Stimulated activated CD8-positive, alpha-beta memory T cell treated with anti-CD3 and anti-CD28 coated beads, Interleukin-7, amount 100 ng/mL, for 48 hours (primary cell): ENCODE measurements at places on chromosomes 5 and 9.

DNA sequence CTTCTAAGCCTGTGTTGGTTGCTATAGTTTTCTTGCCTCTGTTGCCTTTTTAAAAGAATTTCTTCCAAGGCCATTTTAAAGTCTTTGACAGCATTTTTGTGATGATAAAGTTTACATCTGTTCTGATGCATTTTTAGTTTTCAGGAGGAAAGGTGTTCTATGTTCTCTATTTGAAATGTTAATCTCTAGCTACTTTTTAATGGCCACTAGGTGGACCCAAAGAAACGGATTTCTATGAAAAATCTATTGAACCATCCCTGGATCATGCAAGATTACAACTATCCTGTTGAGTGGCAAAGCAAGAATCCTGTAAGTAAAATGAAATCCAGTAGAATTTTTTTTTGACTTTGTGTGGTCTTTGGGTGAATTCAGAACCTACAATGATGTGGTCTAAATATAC, 60.2 kb downstream of the MELK start:
- DNase-seq = no peak

- no peak for DNase-seq
Measured at GRCh38 chr5:35461530-35461929, 156.1 kb upstream of the SPEF2 start.

DNA sequence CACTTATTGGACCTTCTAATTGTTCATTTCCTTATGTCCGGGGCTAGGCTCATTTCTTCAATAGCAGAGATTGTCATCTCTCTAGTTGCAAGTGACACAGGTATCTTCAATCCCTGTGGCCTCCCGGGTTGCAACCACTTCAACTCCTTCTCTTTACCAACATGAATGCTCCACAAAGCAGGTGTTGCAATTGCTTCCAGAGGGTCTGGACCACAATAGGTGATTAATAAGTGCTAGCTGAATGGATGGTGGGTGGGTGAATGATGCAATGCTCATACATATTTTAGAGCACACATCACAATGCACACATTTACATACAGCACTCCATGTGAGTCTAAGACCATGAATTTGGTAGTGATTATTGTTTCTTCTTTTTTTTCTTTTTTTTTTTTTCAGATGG, 2.6 kb downstream of the CEMIP2 start:
- peak; percentile 32 for DNase-seq

- DNase-seq = no peak
Measured at GRCh38 chr5:120960510-120960909, 496.4 kb downstream of the PRR16 start.

DNA sequence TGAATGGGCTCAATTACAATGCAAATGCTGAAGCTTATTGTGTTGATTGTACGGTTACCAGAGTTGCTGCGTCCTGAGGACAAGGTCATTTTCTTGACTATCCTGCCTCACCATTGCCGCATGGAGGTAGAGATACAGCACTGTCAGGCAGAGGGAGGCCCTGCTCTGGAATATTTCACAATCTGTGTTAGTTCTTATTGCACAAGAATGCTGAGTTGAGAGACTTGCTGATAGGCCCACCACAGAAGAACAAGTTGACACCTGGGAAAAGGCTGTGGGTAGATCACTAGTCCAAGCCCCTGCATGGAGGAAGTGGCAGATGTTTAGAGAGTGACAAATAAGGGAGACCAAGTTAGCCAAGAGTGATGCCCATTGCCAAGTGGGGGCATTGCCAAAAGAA, 344.5 kb upstream of the ITGA1 start:
- no peak for DNase-seq

DNA sequence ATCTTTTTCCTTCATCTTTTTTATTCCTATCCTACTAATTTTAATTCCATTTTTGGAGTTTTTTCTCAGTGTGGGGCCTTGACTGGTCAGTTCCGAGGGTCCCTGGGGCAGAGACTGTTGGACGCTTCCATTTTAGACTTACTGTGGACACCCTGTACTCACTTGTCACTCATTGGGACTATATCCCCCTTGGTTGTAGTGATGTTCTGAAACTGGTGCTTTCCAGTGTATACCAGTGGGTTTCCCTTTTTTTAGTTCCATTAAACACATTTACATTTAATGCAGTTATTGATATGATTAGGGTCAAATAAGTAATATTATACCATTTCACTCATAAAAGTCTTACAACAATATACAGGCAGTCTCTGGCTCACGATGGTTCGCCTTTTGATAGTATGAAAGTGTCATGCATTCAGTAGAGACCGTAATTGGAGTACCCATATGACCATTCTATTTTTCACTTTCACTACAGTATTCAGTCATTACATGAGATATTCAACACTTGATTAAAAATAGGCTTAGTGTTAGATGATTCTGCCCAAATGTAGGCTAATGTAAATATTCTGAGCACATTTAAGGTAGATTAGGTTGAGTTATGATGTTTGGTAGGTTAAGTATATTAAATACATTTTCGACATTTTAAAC, 46.0 kb downstream of the CNOT6 start:
- no peak for DNase-seq

DNA sequence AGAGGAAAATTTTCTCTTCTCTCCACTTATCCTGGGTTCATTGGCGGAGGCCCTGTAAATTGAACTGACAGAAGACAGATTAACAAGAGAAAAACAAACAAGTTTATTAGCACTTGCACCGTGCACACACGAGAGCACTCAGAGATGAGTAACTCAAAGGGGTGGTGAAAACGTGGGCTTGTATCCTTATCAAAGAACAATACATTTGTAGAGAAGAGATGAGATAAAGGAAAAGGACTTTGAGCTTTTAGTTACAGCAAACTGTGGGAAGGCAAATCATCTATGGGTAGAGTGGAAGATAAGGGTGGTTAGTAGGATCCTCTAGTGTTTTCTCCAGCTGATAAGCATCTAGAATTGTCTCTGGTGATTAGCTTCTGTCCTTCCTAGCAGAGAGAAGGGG, 44.4 kb upstream of the ROR2 start:
- no peak for DNase-seq
